Activated T-helper 1 cell treated with anti-CD3 and anti-CD28 coated beads, Interleukin-2, amount 50 U/mL, for 16 hours (primary cell): ENCODE measurements at places on chromosomes 1 and 21.

DNA sequence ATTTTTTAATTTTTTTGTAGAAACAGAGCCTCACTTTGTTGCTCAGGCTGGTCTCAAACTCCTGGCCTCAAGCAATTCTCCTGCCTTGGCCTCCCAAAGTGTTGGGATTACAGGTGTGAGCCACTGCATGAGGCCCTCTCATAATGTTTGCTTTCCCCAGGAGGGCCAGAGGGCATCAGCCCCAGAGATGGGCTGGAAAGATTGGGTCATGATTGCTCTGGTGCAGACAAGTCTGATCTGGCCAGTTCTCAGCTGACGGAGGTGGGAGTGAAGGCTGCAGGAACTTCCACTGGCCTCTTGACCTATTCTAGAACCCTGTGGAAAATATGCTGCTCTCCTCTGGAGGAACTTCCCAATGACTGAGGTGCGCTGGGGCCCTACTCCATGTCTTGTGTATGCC lies 43.4 kb upstream of the RD3 start:
- no peak for DNase-seq

- no peak for DNase-seq
These were observed 157.6 kb upstream of the EDN2 start for GRCh38 chr1:41641941-41642527.

GRCh38 chr1:187384504-187384903 lies 555.8 kb downstream of the PLA2G4A start:
- DNase-seq, result no peak

GRCh38 chr1:1225913-1226312 lies 5.9 kb downstream of the SDF4 start:
- DNase-seq, result no peak

GRCh38 chr21:32143241-32143939 lies 135.5 kb downstream of the MIS18A start:
- DNase-seq, result no peak

DNA sequence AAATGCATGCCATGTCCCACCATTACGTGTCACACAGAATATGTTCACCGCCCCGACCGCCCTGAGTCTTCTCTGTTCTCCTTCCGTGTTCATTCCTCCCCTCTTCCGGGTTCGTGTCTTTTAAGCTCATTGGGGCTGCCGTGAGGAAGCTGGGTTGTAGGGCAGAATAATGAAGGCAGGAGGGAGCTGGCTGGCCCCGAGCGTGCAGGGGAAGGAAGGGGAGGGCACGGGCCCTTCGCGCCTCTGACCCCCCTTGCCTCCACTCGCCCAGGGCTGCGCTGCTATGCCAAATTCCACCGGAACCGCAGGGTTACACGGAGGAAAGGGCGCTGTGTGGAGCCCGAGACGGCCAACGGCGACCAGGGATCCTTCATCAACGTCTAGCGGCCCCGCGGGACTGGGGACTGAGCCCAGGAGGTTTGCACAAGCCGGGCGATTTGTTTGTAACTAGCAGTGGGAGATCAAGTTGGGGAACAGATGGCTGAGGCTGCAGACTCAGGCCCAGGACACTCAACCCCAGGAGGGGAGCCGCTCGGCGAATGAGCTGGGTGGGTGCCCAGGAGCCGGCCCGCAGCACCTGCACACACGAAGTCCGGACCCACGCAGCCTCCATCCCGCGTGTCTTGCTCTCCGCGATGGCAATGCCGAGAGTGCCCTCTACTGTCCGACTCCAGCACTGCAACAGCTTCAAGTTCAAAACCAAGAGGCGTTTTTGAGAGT lies 16.5 kb upstream of the AGTRAP start:
- DNase-seq, result peak; percentile 72
